ENCODE measurements at places on chromosomes 13 and 19. TPM values are rescaled to one million over a fixed set of nuclear protein-coding genes. Genes with fewer than 3 reads are reported as not detected.

The SETDB2 gene
- total RNA-seq: 2.1 TPM

The FUT2 gene
- total RNA-seq: not detected

The TBC1D17 gene
- 22.2 TPM for total RNA-seq

The PLVAP gene
- not detected for total RNA-seq

The MUC16 gene
- 0.03 TPM for total RNA-seq

Data from A549 treated with AZD2906 at 1 μM for 4 hours (cell line).